Spleen (tissue), 13 donors: ENCODE measurements at places on chromosomes 16 and 17.

- peak; percentile 96 for DNase-seq
Measured at GRCh38 chr16:30184096-30184890, 891 bp downstream of the CORO1A start.

- no peak for DNase-seq
Measured at GRCh38 chr17:66737524-66737923, 97.4 kb upstream of the CACNG5 start.

DNA sequence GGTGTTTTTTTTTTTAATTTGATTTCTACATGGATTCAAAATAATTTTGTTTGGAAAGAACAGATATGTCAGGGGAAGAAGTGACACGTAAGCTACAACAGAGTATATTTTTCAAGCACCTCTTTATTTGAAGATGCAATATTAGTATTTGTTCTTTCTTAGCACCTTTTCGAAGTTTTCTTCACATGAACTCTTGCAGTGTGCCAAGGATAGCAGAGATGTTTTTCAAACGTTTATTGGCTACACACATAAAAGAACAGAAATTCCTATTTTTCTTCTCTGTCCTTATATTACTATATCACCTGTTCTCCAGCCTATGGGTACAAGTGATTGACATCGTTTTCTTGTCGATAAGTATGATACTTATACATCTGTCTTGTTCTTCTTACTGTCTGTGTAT is 192.7 kb upstream of the TBX2 start:
- DNase-seq, result no peak

GRCh38 chr16:79509211-79509631 is 91.3 kb downstream of the MAF start:
- no peak for DNase-seq

DNA sequence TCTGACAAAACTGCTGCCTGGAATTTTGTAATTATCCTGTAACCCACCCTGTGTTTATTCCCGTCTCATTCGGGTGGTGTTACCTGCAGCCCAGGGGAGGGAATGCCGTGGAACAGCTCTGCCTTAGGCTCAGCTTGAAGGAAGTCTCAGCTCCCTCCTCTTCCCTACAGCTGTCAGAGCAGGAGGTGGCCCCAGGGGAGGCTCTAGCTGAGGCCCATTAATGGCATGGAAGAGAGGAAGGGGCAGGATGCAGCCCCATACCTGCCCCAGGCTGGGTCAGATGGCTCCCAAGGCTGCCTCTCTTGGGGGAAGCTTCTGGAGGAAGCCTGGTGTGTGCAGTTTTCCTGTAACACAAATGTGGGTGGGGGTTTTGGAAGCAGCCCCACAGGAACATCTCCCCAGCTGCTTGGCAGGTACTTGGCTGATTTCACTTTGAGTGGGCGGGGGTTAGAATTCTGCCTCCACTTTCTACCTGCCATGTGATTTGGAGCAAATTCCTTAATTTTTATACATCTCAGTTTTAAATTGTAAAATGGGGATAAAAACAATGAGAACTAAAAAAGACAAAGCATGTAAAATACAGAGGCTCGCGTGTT is 103.9 kb downstream of the MGAT5B start:
- DNase-seq, result no peak

DNA sequence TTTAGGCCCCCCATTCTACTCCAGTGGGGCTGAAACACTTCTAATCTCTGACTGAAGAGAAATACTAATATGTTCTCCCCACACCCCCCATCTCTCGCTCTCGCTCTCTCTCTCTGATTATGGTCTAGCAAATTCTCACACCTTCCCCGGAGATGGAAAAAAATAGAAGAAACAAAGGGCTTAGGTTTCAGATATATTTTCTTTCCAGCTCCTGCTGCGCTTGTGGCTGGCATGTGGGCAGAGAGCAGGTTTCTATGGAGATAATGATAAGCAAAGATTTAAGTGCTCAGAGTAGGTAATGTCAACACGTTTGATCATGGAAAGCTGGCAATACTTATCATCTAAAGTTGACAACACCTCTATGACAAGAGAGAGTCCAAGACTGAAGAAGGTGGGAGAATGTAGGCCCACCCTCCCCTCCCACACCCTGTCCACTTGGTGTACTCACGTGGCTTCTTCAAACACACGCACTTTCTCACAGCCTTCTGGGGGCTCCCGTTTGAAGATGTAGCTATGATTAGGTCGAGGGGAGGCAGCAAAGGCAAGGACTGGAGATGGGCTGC is 8.0 kb upstream of the SLC35B1 start:
- DNase-seq, result no peak

GRCh38 chr17:15263206-15263579 is 1.9 kb downstream of the PMP22 start:
- DNase-seq, result peak; percentile 75

DNA sequence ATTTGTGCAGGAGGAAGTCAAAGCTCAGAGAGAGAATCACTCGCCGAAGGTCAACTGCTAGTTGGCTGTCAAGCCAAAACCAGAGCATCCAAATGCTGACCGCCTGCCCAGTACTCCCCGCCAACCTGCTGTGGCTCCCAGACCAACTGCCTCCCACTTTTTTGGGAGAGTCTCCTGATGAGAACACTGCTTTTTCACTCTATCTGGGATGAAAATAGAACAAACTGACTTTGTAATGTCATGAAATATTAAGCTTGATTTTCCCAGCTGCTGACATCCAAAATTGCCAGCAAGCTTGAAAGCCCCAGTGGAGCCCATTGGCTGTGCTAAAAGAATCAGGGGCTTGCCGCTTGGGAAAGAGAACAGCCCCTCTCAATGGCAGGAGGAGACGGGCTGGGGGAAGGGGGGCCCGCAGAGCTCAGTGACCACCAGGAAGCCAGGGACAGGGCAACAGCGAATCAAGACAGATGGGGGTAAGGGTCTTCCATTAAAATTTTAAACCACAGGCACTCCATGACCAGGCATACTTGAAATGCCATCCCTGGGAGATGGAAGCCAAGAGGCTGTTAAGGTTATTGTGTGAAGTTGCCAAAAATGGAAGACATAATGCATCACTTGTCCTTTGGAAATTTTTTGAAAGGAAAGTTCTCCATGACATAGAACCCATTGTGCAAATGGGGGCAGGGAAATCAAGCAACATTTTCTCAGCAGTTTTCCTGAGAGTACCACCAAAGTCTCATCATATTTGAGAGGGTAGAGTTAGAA is 125.7 kb upstream of the CDH5 start:
- no peak for DNase-seq

GRCh38 chr17:58402047-58402446 is 15.3 kb downstream of the RNF43 start:
- DNase-seq, result no peak

DNA sequence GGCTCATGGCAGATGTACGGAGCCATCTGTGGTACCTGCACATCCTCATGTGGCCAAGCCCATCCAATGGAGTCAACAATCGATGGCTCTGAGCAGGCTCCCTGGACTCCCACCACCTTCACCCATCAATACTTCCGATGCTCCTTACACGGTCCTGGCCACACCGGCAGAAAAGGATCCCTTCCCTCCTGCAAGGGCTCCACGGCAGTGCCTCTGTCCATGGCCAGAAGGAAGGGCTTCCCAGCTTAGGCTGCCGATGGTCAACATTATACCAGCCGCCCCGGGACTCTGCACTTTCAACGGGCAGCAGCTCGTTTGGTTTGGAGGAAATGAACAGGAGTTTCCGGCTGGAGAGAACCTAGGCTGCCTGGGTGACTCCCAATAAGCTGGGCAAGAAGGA is 13.2 kb downstream of the SLX4 start:
- no peak for DNase-seq

DNA sequence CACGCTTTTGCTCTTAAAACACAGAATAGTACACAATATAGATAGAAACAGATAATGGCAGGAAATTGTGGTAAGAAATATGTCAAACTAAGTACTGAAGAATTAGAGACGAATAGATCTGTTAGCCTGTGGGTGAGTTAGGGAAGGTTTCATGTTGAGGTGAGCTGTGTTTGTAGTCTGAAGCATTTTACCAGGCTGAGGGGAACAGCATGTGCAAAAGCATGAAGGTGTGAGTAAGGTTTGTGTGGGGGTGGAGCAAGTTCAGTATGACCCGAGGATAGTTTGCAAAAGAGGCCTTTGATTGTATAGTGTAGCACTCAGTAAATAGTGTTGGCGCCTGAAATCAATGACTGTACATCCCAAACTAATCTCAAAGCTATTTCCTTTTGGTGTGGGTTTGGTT is 13.8 kb downstream of the IGSF6 start:
- no peak for DNase-seq

DNA sequence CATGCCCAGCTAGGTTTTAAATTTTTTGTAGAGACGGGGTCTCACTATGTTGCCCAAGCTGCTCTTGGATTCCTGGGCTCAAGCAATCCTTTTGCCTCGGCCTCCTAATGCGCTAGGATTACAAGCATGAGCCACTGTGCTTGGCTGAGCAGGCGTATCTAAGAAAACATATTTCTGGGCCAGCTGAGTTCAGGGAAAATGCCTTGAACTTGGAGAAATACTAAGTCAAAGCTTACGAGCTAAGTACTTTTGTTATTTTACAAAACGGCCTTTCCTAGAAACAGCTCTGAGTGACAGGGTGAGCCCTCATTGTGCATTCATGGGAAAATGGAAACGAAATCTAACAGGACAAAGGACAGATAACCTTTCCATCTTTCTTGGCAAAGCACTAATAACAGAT is 24.7 kb downstream of the DNAI2 start:
- no peak for DNase-seq

GRCh38 chr17:38674749-38675615 is at the start of gene EPOP:
Gene EPOP (minus strand): TSS chr17:38674957. CDS start chr17:38674495, 462 bp downstream.
- peak; percentile 93 for DNase-seq

DNA sequence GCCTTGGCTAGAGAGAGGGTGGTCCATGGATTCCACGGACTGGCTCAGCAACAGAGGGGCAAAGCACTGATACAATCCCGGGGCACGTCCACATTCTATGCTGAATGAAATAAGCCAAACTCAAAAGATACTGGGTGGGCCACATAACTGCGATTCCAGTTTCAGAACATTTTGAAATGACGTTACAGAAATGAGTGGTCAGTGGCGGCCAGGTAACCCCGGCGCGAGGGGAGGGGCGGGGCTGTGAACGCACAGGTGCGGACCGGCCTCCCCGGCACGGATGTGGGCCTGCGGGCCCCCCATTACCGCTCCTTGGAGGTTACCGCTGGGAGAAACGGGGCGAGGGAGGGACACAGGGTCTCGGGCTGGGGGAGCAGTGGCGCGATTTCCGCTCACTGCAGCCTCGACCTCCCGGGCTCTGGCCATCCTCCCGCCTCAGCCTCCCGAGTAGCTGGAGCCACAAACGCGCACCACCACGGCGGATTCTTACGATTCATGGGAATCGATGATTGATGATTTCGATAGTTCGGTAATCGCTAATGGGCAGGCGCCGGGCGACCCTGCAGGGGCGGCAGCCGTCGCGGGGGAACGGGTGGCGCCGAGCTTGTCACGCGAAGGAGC is 559 bp downstream of the MVD start:
- DNase-seq, result no peak

DNA sequence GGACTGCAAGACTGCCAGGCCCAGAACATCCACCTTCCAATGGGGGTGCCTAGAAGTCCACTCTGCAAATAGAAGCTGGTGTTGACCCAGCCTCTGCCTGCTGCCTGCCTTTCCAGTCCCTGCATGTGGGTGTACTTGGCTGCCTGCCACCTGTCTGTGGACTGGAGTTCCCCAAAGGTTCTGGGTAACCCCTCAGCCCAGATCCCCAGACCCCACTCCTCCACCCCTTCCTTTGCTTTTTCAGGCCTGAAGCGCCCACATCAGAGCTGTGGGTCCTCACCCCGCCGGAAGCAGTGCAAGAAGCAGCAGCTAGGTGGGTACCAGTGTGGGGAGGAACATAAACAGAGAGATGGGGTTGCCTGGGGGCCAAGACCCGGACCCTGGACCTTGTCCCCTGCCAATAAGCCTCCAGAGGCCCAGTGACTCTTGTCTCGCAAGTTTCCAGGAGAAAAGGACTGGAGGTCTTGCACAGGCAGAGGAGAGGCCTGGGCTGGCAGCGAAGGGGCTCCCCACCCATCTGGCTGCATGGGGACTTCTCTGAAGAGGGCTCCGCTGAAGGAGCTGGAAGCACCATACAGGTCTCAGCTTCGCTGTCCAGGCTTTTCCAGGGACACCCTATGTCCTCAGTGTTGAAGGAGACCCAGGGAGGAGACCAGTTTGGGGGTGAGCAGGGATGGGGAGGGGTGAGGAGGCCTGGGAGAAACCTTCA is 34.3 kb downstream of the NLRC5 start:
- DNase-seq, result peak; percentile 73

DNA sequence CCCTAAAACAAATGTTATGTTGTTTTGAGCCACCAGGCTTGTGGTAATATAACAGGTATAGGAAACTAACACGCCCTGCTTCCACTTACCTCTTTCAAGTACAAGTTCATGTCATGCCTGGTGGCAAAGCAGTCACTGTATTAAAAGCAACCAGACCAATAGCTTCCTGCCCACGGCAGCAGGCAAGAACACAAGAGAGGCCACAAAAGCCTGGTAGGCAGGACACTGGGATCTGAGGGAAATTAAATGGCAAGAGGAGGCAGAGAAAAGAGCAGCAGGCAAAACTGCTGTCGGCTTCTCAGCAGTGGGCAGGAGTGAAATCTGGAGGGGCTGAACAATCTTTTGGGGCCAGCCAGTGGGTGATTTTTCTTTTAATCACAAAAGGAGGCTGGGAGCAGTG is 2.2 kb downstream of the CYTH1 start:
- peak; percentile 78 for DNase-seq

DNA sequence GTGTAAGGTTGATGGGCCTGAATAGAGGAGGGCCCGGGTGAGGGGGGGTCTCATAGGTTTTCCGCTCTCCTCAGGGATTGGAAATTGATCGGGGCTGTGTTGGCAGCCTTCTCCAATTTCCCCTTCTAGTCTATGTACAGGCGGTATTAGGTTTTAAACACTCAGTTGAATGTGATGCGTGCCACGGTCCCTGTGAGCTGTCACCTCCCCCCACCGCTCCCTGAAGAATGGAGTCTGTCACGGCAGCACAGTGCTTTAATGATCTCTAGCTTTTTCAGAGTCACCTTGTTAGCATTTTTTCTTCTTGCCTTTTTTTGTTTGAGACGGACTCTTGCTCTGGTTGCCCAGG is 800 bp downstream of the COX4I1 start:
- no peak for DNase-seq

GRCh38 chr17:68176718-68177117 is 71.1 kb upstream of the AMZ2 start:
- DNase-seq, result no peak

DNA sequence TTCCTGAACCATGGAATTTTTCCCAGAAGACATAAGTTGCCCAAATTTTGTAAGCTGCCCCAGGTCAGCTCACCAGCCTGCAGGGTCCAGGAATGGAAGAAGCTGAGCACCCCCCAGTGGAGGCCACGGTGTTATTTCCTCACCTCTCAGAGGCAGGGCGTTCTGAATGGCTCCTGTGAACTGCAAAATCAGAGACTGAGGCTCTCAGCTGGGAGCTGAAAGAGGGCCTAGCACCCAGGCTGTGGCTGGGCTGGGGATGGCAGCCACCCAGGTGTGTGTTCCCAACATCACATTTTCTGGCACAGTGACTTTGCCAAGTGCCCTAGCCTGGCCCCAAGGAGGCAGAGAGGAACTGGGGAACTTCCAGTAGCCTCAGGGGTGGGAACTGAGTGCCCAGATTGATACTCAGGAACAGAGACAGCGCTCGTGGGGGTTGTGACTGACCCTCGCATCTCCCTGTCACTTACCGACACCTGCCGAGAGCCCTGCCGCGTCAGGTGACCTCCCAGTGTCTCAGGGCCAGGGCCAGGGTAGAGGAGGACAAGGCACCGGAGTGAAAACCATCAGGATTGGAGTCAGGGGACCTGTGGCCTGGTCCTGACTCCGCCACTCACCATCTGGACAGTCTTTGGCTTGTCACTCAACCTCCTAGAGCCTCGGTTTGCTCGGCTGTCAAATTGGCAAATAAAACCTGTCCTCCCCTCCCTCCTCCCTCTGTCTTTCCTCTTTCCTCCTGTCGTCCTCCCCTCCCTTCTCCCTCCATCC is 11.3 kb downstream of the CACNG4 start:
- DNase-seq, result no peak

GRCh38 chr17:1123393-1123831 is 56.4 kb downstream of the ABR start:
- DNase-seq, result no peak
